Fibroblast of villous mesenchyme (primary cell): ENCODE measurements at places on chromosomes 1 and 21. TPM values are rescaled to one million over a fixed set of nuclear protein-coding genes. Genes with fewer than 3 reads are reported as not detected.
A peak's percentile ranks its signal among the peaks of the same experiment; 100 is the strongest.

GRCh38 chr1:17028662-17029188 is 17.0 kb upstream of the ATP13A2 start:
- DNase-seq = no peak

Gene ERG
- total RNA-seq = not detected in 2 replicates

DNA sequence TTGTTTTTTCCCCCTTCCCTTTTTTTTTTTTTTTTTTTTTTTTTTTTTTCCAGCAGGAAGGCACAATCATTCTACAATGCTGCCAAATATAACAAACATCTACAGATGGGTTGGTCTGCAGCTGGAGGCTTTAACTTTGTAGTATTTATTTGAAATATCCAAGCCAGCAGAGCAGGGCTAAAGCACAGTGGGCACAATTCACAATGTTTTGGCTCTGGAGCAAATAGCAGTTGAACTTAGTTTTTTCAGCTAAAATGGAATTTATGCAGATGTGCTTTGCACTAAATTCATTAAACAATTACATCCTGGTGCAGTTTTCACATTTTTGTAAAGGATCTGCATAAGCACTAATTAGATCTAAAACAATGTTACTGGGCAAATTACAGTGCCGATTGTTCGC is 39.8 kb upstream of the ZBTB18 start:
- DNase-seq = no peak

Gene FCRL2
- not detected in 2 replicates for total RNA-seq

DNA sequence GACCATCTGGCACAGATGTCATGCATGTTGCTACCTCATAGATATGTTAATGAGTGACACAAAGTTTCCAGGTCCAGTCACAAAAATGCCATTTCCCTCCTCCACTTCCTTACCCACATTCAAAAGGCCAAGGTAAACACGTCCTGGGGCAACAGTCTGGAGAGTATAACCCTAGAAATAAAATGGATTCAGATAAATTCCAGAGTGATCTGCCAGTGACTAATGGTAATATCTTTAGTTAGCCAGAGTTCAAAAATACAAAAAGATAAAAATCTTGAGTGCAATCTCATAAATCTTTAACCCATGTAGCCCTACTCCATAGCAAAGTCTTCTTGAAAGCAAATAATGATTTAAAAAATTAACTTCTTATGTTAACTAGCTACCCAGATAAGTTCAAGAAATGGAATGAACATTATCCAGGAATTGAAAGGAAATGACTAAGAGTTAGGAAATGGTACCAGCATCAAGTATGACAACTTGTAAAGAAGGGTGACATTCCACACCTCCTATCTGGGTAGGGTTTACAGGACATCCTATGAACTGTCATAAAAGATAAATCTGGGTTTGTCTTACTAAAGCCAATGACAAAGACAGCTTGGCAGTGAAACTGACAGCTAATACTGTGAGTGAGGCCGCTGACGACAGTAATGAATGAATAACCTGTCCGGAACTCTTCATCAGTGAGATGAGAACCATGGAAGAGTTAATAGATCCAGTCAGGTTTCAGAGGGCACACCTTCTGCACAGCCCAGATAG is 18.1 kb downstream of the RGS2 start:
- DNase-seq = peak; percentile 51

DNA sequence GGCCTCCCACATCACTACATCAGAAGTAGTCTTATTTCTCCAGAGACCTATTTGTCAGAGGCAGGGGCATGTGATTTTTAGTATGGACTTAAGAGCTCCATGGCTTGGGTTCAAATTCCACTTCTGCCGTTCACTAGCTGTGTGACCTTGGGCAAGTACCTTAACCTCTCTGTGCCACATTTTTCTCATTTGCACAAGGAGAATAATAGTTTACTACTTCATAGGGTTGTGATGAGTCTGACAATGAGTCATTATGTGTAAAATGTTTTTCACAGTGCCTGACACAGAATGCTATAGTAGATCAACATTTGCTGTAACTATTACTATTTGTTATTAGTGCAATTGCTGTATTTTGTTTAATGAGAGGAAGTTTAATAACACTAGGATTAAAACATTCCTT is 200.6 kb downstream of the PRDM2 start:
- DNase-seq = peak; percentile 9

Gene FAM163A
- under 0.01 TPM in 2 replicates for total RNA-seq

- no peak for DNase-seq
These were observed 252.9 kb downstream of the DYRK1A start for GRCh38 chr21:37619464-37619974.

Gene UTS2
- total RNA-seq = not detected in 2 replicates

DNA sequence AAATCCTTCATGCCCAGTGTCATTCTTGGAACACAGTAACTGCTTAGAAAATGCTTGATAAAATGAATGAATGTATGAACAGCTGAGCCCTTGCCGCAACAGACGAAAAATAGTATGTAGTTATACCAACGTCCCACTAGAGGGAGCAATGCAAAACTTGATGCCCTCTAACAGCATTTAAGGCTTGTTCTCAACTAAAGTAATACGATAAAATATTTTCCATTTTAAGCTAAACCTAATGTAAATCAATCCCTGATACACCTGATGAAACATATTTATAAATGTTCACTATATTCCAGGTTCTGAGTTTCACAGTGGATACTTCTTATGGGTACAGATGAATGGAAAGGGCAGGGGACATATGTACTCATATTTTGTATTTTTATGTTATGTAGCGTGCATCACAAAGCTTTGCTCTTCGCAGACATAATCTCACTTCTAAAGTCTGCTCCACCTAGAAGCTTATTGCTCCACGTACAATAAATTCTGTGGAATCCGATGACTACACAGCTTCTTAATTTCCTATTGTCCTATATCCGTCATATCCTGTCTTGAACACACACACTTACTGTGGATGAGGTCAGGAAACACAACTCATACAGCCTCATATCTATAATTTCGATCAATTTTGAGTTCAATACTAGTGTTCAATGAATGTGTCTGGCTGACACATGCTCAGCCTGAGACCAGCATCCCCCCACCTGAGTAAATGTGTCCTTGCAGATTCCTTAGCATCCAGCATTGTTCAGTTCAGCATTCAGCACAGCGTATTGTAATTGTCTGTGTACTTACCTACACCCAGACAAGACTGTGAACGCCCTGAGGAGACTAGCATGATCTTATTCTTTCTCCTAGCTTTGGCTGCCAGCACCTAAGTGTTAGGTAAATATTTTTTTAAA is 4.4 kb upstream of the UTP25 start:
- DNase-seq = peak; percentile 68

Gene S100A4
- total RNA-seq = 165 and 507 TPM in 2 replicates

GRCh38 chr1:170881268-170882265 is 53.8 kb upstream of the MROH9 start:
- peak; percentile 66 for DNase-seq

Gene CRP
- not detected in 2 replicates for total RNA-seq

DNA sequence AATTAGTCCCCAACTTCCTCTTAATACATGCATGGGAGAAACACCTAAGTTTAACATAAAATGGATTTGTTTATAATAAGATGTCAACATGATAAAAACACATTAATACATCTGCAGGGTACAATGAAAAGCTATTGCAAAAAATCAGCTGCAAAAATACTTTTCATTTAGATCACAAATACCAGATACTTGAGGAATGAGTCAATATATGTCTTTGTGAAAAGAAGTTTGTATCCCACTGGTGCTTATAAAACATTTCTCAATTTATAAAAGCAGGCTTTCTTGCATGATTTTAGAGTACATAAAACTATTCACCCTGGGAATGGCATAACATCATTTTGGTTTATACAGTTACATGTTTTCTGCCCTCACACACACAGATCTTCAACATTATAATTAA is 18.6 kb upstream of the PRKAA2 start:
- no peak for DNase-seq

Gene NKAIN1
- total RNA-seq = not detected in 2 replicates

DNA sequence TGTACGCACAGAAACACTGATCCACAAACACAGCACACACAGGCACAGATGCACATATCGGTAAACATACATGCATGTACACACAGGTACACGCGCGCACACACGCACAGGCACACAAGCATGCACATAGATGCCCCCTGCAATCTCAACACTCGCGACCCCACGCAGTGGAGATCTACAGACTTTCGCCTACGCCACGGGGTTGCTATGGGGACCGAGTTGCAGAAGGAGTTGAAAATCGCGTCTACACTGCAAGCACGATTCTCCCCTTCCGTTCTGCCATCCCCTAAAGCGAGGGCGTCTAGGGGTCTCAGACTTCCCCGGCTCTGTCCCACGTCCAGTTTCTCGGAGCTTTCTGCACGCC is 826 bp downstream of the TRIM17 start:
- DNase-seq = no peak
